Stimulated activated CD8-positive, alpha-beta memory T cell treated with anti-CD3 and anti-CD28 coated beads, Interleukin-4, amount 100 ng/mL, for 4 hours (primary cell): ENCODE measurements at places on chromosomes 5 and 9.

DNA sequence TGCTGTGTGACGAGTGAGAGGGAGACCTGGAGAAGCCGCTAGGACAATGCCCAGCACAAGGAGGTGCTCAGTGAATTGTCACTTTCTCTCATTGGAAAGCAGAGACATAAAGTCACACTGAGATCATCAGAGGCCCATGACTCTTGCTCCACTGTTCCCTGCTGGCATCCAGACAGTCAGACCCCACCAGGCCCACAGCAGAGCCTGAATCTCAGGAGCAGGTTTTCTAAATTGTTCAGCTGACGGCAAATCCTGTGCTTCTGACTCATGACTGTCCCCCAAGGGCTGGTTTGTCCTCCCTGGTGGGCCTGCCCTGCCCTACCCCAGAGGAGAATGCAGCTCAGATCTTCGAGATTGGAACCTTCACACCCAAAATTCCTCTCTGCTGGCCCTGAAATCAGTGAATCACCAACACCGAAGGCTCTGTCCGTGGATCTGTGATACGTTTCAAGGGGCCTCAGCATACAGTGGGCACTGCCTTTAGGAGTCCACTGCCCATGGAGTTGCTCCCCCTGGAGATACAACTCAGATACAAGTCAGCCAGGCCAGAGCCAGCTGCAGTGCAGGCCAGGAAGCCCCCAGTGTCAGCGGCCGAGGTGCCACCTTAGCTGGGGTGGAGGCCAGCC lies 2.7 kb downstream of the PTGES start:
- no peak for DNase-seq

GRCh38 chr5:88399561-88399960 lies 130.9 kb upstream of the TMEM161B start:
- DNase-seq = no peak

DNA sequence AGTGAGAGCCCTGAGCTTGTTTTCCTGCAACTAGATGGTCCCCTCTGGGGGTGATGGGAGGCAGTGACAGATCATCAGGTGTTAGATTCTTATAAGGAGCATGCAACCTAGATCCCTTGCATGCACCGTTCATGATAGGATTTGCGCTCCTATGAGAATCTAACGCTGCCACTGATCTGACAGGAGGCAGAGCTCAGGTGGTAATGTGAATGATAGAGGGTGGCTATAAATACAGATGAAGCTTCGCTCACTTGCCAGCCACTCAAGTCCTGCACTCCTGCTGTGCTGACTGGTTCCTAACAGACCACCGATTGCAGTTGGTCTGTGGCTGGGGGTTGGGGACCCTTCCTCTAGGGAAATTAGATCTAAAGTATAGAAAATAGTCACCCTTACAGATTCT lies 290.6 kb upstream of the ADCY2 start:
- DNase-seq = no peak

DNA sequence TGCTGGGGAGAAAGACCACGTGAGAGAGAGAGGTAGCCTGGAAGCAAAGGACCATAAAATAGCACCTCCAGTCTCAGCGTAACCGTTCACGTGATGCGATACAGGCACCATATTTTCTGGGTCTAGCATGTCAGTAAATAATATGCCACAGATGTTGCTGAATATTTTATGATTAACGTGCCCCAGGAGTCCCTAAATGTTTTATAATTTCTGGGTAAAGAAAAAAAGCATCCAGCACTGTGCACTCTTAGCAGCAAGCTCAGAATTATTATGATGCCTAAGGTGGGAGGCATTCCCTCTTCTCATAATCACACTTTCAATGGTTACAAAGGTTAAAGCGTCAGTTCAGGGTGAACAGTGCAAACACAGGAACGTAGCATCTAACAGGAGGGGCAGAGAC lies 121.8 kb downstream of the CAVIN4 start:
- DNase-seq = no peak

GRCh38 chr9:134494273-134494815 lies 147.3 kb upstream of the COL5A1 start:
- no peak for DNase-seq

DNA sequence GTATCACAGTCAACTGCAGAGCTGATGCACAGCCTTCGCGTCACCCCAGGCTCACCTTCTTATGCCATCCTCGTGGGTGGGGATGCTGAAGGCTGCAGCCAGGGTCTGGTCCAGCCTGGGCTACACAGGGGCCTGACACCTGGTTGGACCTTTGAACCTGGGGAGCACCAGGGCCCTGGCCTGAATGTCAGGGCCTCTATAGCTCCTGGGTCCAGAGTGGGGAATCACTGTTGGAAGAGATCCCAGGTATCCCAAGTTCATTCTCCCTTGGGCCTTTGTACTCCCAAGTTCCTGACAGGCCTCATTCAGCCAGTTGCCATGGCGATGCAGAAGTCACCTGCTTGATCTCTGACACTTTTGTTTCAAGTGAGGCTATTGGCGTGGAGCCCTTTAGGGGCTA lies 43.8 kb downstream of the ZNF618 start:
- no peak for DNase-seq

DNA sequence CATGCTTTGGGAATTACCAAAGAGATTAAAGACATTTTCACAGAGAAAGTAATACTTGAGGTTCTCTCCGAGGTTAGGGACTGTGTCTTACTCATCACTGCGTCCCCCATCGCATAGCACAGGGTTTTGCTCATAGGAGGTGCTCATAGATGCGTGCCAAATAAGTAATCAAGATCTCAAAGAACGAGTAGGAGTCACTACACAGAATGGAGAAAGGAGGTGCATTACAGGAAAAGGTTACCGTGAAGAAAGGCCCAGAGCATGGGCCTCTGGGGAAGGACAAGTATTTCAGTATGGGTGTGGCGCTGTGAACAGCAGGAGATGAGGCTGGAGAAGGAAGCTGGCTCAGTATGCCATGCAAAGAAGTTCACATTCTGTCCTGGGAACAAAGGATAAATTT lies 182.4 kb downstream of the ACTL7B start:
- DNase-seq = no peak

DNA sequence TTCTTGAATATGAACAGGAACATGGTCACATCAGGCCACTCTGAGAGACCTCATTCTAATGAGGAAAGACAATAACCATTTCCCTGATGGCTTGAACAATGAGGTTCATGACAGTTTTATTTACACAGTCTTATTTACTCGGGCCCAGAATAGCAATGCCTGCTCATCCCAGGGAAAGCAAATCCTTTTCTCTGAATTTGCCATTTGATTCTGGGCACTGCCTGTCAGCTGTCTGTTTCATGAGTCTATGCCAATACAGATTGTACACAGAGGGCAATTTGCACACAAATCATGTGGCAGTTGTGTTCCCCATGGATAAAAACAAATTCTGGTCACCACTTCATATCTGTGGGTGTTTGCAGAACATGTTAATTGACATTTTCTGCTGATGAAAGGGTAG lies 492.5 kb downstream of the ACTL7B start:
- no peak for DNase-seq

DNA sequence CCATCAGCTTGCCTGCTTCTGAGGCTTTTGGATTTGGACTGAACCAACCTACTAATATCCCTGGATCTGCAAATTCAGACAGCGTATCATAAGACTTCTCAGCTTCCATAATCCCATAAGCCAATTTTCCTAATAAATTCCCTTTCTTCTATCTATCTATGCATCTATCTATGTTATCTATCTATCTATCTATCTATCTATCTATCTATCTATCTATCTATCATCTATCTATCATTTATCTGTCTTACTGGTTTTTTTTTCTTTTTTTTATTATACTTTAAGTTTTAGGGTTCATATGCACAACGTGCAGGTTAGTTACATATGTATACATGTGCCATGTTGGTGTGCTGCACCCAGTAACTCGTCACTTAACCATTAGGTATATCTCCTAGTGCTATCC lies 2045.4 kb upstream of the CDH6 start:
- no peak for DNase-seq

DNA sequence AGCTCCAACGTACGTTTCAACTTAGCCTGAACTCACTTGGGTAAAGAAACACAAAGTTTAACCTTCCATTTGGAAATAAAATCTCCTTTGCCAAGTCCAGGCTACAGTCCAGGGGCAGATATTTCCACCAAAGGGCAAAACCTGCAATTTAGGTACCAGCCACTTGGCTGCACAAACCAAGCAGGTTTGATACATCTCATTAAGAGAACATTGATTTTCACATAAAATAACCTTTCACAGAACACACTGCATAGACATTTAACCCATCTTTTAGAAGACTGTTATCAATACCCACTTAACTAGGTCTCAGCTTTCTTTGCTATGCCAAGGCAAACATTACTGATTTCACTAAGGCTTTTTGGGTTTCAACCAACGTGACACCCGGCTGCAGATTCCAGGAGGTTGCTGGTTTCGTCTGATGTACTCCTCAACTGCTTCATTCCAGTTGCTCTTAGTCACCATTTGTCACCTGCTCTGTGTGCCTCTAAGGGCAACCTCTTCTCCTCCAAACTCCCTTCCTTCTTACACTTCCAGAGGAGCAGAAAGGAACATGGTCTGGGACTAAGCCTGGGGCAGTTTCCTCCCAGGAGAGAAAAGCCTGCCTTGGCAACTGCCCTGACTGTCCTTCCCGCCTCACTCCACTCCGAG lies 67.1 kb downstream of the EPB41L4B start:
- no peak for DNase-seq

- no peak for DNase-seq
Observed at GRCh38 chr5:133801431-133801830, 167.0 kb downstream of the C5orf15 start.
